ENCODE measurements at places on chromosomes 7 and 10.

- no peak for DNase-seq
Measured at GRCh38 chr7:84182301-84182700, 12.3 kb downstream of the SEMA3A start.

DNA sequence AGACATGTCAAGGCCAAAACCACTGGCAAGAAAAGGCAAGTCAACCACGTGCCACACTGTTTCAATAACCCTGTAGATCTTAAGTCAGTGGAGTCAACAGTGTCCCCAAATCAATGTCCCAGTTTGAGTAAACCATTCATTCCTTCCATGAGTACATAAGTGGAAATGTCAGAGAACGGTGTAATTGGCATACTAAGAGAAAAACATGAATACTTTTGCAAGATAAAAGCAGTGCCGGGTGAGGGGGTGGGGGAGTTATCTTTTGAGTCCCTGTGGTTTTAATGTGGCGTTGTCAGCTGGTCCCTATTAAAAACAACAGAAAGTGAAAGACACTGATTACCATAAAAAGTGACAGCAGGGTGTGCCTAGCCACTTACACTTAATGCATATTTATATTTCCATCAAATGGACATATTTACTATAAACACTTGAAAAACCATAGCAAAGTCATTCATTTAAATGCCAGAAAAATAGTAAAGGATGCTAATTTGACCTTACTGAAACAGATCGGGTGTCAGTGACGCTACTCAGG is 37.8 kb downstream of the RSU1 start:
- DNase-seq = no peak

GRCh38 chr10:12308736-12309375 is 40.5 kb upstream of the CAMK1D start:
- no peak for DNase-seq

GRCh38 chr10:72024596-72024995 is 60.4 kb downstream of the CHST3 start:
- no peak for DNase-seq

DNA sequence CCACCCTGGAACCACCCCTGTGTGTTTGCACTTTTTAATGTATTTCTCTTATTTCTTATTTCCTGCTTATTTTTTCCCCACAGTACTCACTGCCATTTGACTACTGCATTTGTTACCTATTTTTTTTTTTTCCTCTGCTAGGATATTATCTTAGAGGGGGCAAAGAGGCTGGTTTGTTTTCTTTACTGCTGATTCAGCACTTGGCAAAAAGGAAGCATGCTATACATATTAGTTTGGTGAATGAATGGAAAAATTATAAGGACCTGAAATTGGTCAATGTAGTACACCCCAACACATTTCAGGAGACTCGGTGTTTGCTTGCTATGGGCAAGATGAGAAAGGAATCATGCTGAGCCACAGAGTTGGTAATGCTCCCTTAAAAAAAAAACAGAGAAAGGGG is 193.5 kb downstream of the SORCS3 start:
- no peak for DNase-seq

GRCh38 chr7:69801729-69802682 is 203.7 kb downstream of the AUTS2 start:
- DNase-seq = no peak

All from NCI-H2029 (cell line).